ENCODE measurements at places on chromosomes 12 and 14.

GRCh38 chr12:8226355-8226754 is 1.1 kb downstream of the FAM90A1 start:
- H3K27me3 ChIP-seq: no peaks in the 10 kb centered on the region
- DNase-seq: no peak
- H3K36me3 ChIP-seq: no peaks in the 10 kb centered on the region
- H3K4me1 ChIP-seq: no peaks in the 10 kb centered on the region
- no peak overlapping the region for H3K4me3 ChIP-seq

DNA sequence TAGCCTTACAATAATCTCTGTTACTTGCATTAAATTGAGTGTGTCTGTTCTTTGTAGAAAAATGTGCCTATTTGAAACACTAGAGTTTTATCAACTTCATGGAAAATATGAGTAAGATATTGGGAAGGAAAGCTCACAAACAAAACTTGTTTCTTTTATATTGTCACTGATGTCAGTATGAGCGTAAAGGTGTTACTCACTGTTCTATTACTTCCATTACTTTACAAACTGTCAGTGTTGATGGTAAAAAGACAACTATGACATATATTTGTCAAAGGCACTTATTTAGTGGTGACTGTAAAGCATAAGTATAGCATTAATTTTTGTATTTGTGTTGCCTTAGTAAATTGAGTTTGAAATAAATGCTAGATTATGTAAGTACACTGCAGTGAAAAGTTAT is 193.7 kb upstream of the FLRT2 start:
- H3K27ac ChIP-seq: no peak overlapping the region
- no peaks in the 10 kb centered on the region for H3K36me3 ChIP-seq
- no peaks in the 10 kb centered on the region for H3K4me1 ChIP-seq
- DNase-seq: no peak
- no peak overlapping the region for H3K4me3 ChIP-seq
- H3K27me3 ChIP-seq: no peaks in the 10 kb centered on the region

- no peaks in the 10 kb centered on the region for H3K36me3 ChIP-seq
These were observed 79.6 kb upstream of the IFNG-AS1 start for GRCh38 chr12:67909681-67910080.

DNA sequence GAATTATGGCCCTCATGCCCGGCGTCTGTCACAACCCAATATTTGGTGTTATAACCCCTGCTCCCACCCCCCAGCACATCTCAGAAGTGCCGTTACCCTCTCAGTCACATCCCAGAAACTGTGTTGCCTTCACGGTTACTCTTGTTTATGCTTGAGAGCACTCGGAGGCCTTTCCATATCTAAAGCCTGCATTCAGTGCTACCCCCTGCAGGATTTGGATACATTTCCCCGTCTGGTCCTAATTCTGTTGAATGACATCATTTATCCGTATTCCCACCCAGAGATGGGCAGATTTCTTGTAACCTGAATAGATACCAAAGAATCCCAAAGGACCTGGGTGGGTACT is 19.1 kb upstream of the FOS start:
- peak; percentile 62 for DNase-seq
- H3K4me3 ChIP-seq: no peak overlapping the region
- no peaks in the 10 kb centered on the region for H3K27me3 ChIP-seq
- no peaks in the 10 kb centered on the region for H3K36me3 ChIP-seq
- H3K4me1 ChIP-seq: peaks cover 35% of the 10 kb centered on the region
